ENCODE measurements at places on chromosomes 6 and 20.

- DNase-seq, result no peak
Measured at GRCh38 chr20:61765871-61766654, 299.6 kb downstream of the TAF4 start.

- DNase-seq, result no peak
Measured at GRCh38 chr20:43183536-43184070, 6.1 kb downstream of the PTPRT start.

- DNase-seq, result peak; percentile 63
Measured at GRCh38 chr6:45709781-45710220, 305.9 kb downstream of the CLIC5 start.

DNA sequence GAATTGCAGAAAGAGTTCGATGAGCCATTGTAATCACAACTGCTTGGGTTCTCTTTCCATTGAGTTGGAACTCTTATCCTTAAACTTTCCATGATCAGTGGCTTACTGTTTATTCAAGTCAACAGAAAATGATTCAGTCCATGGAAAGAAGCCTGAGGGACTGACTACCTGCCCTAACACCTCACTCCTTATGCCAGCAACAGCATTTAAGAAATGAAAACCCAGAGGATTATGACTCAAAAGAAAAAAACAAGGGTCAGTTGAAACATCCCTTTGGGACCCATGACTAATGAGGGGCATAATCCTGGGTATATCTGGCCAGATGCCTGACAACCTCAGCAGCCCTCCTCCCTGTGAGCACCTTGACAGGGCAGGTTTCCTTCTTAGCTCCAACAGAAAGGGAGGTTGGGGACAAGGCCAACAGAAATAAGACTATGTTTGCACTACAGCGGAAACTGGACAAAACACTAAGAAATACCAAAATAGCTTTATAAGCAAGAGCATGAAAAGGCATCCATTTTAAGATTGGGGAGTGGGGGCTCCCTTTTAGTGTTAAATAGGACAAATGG is 106.7 kb downstream of the MAP3K5 start:
- DNase-seq, result no peak

DNA sequence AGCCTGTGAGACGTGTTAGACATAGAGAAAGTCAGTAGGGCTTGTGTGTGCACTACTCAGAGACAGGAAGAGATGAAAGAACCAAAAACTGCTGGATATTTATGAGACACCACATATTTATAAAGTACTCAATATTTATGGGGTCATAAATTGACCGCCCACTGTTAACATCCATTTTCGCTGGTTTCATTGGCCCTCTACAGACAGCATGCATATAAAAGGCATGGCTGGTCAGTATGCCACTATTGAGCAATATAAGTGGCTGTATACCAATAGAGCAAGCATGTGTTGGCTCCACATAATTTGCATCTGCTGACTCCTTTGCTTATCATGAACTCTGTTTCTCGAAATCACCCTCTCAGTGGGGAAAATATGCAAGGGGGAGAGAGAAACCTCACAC is 110.3 kb upstream of the BTN3A2 start:
- no peak for DNase-seq

- no peak for DNase-seq
Measured at GRCh38 chr6:144378437-144378836, 93.3 kb downstream of the UTRN start.

GRCh38 chr6:9623228-9623832 is 791.5 kb downstream of the TFAP2A start:
- no peak for DNase-seq

DNA sequence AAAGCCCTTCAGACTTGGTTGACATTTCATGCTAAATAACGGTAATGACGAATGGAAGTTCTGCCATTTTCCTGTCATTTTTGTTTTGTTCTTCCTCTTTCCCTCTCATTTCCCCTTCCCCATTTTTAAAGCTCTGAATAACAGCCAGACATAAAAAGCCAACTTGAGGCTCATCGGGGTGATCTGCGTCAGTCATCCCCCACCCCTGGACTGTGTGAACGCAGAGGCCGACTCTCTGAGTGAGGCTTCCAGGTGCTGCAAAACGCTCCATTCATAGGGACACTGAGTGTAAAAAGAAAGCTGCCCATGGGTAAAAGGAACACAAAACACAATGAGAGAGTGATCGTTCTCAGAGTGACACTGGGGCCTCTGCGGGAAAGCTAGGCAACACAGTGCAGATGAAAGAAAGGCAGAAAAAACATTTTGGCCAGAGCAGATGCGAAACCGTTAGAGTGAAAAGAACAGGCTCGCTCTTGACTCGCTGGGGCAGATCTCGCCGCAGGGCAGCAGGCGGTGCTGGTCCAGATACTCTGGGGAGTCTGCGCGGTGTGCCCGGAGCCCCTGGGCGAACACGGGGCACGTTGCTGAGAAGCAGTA is 684.8 kb downstream of the QKI start:
- no peak for DNase-seq

DNA sequence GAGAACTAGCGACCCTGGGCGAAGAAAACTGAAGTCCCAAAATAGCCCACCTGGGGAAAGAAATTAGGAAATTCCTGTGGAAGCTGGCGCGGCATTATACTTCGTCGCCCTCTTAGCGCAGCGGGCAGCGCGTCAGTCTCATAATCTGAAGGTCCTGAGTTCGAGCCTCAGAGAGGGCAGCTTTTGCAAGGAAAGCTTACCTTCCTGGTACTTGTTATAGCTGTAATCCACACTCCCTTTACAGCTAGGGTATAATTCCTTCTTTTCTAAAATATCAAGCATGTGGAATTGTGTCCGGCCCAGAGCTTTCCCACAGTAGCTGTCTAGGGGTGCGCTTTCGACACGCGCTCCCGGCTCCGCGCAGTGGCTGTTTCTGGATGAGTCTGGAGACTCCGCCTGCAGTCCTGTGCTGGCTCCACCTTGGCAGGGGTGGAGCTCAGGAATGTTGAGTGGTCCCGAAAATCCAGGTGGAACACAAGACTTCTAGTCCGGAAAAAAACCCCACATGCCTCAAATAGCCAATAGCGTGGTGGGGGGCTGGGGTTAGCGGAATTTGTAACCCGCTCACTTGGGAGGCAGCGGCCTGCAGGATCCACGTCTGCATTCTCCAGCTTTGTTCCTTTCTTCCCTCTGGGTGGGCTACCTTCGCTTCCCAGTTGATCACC is 83.7 kb upstream of the ZNF322 start:
- peak; percentile 47 for DNase-seq

GRCh38 chr6:137315081-137315480 is 95.9 kb upstream of the IFNGR1 start:
- no peak for DNase-seq

DNA sequence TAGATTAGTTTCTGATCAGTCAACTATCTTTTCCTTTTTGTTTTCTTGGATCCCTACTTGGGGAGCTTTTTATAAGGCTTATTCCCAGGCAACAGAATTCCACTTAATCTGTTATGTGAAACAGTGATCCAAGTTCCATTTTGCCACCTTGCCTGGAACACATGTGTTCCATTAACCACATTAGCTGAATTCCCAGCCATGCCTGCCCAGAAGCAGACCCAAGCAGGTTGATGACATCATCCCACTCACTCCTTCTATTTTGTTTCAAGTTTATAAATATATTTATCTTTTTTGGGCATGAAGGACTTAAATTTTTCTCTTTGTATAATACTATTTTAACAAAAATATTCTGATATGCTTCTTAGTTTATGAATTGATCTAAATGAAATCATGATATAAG is 587.4 kb downstream of the GRIK2 start:
- DNase-seq, result no peak

DNA sequence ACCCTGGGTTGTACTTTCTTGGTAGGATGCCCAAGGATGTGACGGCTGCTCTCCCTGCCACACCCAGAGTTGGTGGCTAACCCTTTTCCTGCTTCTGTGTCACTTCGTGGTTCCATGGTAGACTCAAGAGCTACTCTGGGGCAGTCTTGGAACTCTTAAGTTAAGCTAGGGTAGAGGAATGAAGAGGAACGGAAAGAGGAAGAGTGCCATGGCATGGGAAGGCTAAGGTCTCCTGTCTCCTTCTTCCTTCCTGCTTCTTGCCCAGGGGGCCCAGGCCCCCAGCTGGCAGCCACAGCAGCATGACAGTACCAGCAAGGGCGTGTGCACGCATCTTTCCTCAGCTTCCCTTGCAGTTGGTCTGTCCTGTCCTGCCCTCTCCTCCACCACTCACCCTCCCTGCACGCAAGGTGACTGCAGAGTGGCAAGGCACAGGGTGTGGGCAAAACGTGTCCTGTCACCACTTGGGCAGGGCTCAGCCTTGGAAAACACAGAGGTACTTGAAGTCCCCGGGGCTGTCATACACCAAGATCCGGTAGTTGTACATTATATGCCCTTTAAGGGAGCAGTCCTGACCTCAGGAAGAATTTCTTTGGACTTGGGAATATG is 39.8 kb upstream of the TGM3 start:
- DNase-seq, result no peak

- no peak for DNase-seq
Measured at GRCh38 chr6:79250107-79250514, 15.6 kb upstream of the HMGN3 start.

- DNase-seq, result peak; percentile 3
Measured at GRCh38 chr6:45870531-45870930, 145.1 kb downstream of the CLIC5 start.

GRCh38 chr6:75116946-75117345 is 88.9 kb downstream of the COL12A1 start:
- peak; percentile 7 for DNase-seq

DNA sequence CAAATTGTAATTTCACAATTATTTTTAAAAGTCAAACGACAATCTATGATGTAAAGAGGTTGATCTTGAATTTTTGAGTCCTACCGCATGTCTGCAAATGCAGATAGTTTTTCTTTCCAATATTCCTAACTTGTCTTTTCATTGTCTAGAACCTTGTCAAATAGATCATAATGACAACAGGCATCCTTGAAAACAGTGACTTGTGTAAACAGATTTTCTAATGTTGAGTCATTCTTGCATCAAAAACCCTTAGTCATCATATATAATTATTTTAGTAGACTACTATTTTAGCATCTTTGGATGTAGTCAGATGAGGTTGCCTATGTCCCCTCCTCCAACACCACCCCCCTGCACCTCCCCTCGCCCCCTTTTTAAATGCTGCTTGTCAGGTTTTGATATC is 43.8 kb downstream of the BMP6 start:
- peak; percentile 56 for DNase-seq

- no peak for DNase-seq
Measured at GRCh38 chr20:35146299-35146919, 727 bp downstream of the EDEM2 start.

DNA sequence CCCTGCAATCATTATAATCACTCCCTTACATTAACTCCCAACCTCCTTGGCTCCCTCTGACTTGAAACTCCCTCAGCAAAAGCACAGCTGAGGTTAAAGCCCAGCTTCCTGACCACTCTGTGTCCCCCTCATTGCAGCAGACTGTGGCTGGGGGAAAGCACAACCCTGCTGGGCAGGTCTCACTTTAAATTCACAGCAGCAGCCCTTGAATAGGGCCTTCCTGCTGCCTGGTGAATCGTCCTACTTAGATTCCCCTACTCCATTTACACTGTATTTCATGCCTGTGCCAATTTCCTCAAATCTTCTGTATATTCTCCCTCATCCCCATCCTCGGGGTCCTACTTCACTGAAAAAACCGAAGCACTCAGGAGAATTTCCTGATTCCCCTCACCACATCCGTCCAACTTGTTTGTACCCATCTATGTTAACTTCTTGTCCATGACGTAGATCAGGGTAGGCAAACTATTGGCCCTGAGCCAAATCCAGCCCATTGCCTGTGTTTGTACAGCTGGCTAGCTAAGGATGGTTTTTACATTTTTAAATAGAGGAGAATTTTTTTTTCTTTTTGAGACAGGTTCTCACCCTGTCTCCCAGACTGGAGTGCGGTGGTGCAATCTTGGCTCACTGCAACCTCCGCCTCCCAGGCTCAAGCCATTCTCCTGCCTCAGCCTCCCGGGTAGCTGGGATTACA is 31.5 kb upstream of the GCM1 start:
- DNase-seq, result peak; percentile 61

GRCh38 chr20:32638848-32639247 is 34.9 kb downstream of the C20orf203 start:
- peak; percentile 20 for DNase-seq

DNA sequence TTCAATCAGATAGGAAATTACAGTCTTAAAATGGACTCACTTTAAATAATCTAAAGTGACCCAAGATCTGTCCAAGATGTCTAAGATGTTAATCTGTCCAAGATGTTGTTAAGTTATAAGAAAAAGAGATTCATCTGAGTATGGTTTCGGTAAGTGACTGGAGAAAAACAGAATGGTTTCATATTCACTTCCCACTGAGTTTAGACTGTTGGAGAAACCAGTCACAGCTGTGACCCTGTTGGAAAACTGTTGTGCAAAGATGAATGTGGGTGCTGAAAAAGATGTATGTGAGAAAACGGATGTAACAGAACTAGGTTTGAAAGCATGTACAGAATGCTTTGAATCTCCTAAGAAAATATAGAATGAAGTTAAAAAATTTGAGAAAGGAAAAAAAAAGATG is 325.9 kb downstream of the COL12A1 start:
- DNase-seq, result no peak

DNA sequence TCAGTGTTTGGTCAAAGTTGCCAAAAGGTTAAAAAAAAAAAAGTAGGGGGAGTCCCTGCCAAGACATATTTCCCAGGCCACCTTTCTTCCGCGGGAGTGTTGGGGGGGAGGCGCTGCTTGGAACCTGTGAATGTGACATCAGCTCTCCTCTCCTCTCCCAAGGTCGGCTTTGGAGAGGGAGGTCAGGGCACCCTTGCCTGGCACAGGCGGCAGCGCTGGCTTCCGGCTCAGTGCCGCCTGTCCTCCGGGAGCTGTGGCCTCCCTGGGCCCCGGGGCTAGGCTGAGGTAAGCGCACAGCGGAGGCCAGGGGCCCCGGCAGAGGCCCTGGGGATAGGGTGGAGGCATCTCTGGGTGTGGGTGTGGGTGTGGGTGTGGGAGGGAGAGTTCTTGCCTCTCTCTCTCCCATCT is 1.9 kb upstream of the EDN1 start:
- DNase-seq, result no peak

GRCh38 chr20:35629427-35630145 is 14.0 kb downstream of the SPAG4 start:
- DNase-seq, result no peak

DNA sequence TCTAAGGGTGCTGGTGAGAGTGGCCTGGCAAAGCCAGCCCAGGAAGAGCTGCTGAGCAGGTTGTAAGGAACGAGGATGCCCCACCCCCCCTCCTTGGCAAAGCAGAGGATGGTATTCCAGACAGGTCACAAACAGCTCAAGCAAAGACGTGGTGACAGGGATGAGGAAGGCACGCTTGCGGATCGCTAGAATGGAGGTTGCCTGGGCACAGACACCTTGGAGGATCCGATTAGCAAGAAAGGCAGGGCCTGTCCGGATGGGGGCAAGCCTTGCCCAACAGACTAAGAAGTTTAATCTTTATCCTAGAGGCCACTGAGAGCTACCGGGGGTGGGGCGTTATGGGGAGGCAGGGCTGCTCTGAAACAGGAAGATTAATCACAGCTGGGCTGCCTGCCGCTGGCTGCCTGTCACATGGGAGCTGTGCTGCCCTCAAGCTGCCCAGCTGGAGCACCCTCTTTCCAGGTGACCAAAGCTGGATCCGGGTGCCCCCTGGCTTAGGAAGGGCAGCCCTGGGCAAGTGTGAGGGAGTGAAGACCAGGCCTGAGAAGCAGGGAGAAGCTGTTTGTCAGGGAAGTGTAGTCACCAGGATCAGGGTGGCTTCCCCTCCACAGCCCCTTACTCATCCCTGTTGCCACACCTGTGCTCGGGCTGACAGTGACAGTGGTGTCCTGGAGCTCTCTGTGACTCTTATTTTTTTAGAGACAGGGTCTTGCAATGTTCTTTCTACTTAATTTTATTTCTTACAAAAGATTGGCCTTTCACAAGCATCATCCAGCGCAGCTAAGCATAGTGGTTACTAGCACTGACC is 9.1 kb upstream of the MAPK13 start:
- DNase-seq, result peak; percentile 61
